ENCODE measurements at places on chromosomes 2 and 18.
A peak's percentile ranks its signal among the peaks of the same experiment; 100 is the strongest.

DNA sequence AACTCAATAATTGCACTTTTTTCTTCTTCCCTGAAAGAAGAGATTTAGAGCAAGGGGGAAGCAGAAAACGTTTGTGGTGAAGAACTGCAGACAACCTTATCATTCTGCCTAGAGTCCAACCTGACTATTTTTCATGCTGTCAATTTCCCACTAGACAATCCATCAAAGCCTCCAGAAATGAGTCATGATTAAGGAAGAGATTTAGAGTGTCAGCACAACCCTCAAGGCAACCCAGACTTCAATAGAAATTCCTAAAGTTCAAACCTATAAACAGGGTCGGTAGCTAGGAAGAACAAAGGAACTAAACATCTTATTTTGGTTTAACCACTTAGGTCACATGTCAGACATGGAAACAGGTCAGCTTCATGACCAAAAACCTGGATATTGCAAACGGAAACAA, 86.9 kb downstream of the SLC25A12 start:
- DNase-seq = no peak

DNA sequence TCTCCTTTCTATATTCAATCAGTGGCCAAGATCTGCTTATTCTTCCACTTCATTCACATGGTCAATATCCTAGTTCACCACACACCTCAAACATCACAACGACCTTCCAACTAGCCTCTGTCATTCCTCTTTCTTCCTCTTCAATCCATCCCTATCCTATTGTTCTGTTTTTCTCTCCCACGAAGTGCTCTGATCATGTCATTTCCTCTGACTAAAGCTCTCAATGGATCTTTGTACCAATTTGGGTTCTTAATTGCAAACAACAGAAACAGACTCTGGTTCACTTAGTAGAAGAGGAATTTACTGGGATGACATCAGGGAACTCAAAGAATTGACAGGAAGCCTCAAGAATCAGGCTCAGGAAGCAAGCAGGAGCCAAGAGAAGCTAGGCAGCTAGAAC, 23.5 kb downstream of the WNT10A start:
- DNase-seq = no peak

GRCh38 chr2:238915596-238915995, 67.7 kb downstream of the TWIST2 start:
- DNase-seq = no peak

DNA sequence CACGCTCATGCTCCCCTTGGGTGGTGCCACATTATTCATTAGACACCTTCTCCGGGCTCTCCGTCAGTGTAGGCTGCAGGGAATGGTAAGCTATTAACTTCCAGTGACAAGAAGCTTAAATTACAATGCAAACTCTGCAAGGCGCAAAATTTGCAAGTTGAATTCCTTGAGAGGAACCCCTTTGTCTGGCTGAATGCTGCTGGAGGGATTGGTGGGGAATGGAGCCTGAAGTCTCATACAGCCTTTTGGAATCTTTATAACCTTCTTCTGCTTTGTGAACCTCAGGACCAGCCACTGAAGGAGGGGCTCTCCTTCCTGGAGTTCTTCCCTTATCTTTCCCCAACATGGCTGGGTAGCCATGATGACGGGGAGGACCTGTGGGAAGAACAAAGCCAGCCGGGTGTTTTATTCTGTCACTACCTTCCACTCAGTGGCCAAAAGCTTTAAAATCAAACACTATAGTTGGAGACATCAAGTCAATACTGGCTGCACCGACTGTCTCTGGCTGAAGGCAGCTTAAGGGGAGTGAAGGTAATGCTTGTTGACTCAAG, 220.9 kb upstream of the EPHA4 start:
- no peak for DNase-seq

DNA sequence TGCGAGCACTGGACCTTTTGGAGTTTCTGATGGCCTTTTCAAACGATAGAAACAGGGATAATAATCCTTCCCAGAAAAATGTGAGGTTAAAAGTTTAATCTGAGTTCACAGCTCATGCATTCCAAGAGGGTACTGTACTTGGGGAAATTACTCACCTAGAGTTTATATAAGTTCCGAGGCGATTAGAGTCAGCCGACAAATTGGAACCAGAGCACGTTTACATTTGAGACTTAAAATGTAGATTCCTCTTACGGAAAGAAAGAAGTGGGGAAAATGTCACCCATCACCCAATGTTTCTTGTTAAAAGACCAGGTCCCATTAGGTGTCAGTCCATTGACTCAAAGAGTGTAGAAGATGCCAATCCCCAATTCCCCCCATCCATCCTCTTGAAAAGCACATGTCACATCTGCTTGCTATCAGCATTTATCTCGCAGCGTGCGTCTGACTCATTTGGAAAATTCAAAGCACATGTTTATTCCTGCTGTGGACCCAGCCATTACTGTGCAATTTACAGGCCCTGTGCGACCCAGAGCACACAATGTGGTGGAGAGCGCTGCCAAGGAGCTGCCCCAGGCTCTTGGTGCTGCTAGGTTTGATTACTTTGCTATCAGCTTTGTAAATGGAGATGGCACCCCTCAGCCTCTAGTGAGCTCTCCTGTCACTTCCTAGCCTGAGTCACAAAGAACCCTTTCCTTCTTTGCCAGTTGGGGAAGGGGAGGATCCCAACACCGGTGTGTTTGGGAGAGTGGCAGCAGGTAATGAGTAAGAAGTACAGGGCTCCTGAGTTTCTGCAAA, 104.8 kb downstream of the COLEC12 start:
- peak; percentile 100 for DNase-seq

GRCh38 chr18:77750006-77750405, 500.4 kb downstream of the GALR1 start:
- no peak for DNase-seq

DNA sequence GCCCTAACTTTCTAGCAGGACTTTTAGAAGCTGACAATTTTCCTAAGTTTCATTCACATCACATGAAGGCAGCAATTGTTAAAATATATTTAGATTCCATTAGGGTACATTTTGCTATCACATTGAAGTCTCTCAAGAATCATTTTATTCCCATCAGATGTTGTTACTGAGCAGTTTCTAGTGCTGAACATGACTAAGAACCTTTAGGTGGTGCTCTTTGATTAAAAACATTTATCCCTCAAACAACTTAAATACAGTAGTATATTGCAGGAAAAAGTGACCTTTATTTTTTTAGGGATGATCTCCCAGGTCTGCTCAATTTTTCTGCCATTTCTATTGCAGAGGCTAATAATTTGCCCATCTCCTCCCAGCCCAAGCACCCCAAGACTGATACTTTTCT, 22.9 kb upstream of the NARS1 start:
- peak; percentile 62 for DNase-seq

DNA sequence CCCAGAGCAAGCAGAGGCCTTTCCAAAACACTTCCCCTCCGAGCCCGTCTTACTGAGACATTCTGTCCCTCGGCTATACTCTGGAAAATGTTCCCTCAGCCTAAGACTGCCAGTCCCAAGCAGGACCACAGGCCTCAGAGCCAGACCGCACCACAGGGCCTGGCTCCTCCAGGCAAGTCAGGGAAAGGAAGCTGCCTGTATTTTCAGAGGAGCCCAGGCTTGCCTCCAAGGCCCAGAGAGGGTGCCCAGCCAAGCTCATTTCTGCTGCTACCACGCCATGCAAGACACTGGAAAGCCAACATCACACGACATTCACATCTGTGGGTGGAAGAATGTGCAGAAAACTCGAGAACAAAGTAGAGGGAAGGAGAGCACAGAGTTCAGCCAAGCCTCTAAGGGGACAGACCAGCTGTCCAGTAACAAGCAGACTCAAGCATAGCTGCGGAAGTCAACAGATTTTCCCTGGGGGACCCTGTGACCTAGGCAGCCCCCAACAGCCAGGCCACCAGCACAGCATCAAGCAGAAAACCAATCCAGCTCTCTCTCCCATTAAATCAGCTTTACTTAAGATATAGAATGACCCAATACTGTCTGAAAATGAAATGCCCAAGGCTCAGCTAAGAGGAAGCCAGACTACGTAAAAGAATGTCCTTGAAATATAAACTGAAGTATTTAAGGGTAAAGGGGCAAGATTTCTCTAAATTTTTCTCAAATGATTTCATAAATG, 123.9 kb downstream of the ZFP36L2 start:
- no peak for DNase-seq

- peak; percentile 39 for DNase-seq
Observed at GRCh38 chr2:191218292-191218898, 26.8 kb upstream of the MYO1B start.

GRCh38 chr2:70501728-70502127, 51.9 kb downstream of the TGFA start:
- no peak for DNase-seq

DNA sequence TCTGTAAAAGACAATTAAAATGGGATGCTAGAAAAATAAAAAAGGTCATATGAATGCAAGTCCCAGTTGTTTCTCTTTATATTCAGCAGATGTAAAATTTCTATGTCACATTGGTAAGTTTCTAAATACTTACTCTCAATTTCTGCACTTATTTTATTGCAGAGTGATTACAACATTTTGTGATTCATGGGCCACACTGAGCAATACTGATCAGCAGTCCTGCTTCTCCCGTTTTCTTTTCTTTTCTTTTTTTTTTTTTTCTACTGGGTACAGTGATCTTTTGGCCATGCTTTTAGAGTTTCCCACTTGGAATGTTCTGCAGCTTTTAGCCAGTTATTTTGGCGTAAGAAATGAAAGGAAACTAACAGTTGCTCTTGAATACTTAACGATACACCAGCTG, 38.8 kb downstream of the LIMS1 start:
- no peak for DNase-seq

All from NCI-H69 (cell line).